HepG2 (cell line): ENCODE measurements at places on chromosomes 11 and 22. TPM values are rescaled to one million over a fixed set of nuclear protein-coding genes. Genes with fewer than 3 reads are reported as not detected.

Gene GGTLC3
- not detected in 2 replicates for total RNA-seq

Gene CALCA
- not detected in 2 replicates for total RNA-seq

Gene UBE4A
- total RNA-seq: 24.8 and 32.7 TPM in 2 replicates

Gene OR10G6
- total RNA-seq: not detected in 2 replicates

Gene HTR3A
- total RNA-seq: not detected in 2 replicates

Gene LRP4
- 6.8 and 13.3 TPM in 2 replicates for total RNA-seq

Gene TBCEL
- total RNA-seq: 12.5 and 12.8 TPM in 2 replicates

Gene OR51M1
- not detected in 2 replicates for total RNA-seq

GRCh38 chr11:44561275-44561805 is 4.1 kb upstream of the CD82 start:
- H3K4me3 ChIP-seq: no peak overlapping the region
- H3K27me3 ChIP-seq: peaks cover 9% of the 10 kb centered on the region
- peaks cover 19% of the 10 kb centered on the region for H3K4me1 ChIP-seq

DNA sequence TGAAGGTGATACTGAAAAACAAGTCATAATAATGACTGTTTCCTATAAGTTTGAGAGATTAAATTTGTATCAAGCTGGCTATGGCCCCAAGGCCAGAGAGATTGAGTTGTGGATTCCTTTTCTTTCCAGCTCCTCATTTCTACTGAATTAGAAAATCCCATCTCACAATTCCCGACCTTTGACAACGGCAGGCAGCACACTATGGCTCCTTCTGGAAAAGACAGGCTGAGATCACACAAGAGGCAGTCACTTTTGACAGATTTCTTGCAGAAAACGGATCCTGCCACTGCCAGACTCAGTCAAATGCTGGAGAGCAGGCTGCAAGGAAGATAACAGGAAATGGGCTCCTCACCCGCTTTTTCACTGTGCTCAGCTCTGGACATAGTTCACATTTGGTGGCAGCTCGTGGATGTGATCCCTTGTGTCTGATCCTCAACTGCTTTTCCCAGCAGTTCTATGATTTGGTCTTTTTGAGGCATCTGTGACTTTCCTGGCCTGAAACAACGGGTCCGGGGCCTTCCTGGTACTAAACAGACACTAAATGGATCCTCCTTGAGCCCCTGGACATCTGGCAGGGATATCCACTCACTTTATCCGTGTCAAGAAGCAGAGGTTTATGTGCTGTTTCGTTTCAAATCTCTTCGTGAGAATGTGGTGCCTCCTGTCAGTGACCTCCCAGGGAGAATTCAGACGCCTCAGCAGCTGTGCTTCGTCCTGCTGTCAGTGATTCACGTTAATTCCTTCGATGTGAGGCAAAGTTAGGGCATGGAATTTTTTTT is 26.1 kb upstream of the RTL6 start:
- no peak overlapping the region for H3K27ac ChIP-seq
- peaks cover 6% of the 10 kb centered on the region for H3K27me3 ChIP-seq
- H3K4me1 ChIP-seq: no peaks in the 10 kb centered on the region
- no peak overlapping the region for H3K4me3 ChIP-seq
- H3K36me3 ChIP-seq: no peaks in the 10 kb centered on the region

GRCh38 chr11:1167751-1168231 is 10.0 kb downstream of the MUC5AC start:
- H3K4me3 ChIP-seq: no peak overlapping the region
- H3K27me3 ChIP-seq: peaks cover 7% of the 10 kb centered on the region
- no peaks in the 10 kb centered on the region for H3K4me1 ChIP-seq
- DNase-seq: no peak
- H3K36me3 ChIP-seq: no peaks in the 10 kb centered on the region
- no peak overlapping the region for H3K27ac ChIP-seq

DNA sequence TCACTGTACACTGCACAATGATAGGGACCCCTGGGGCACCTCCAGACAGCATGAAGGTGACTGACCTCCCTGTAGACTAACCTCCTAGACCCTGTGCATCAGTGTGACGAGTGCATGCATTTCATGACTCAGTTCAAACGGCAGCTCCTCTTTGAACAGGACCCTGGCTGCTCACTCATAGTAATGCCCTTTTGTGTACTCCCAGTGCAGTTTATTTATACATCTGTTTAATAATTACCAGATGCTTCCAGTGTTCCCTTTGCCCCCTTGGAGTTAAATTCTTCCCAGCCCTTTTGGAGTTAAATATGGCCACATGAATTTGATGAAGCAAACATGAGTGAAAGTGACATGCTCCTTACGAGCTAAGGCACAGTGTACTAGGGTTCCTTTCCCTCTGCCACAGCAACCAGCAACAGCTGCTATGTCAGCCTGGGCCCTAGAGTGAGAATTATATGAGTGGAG is 72.4 kb downstream of the PANX1 start:
- H3K4me3 ChIP-seq: no peak overlapping the region
- DNase-seq: peak; percentile 94
- H3K27me3 ChIP-seq: no peaks in the 10 kb centered on the region
- H3K27ac ChIP-seq: peak overlapping the region; percentile 37

DNA sequence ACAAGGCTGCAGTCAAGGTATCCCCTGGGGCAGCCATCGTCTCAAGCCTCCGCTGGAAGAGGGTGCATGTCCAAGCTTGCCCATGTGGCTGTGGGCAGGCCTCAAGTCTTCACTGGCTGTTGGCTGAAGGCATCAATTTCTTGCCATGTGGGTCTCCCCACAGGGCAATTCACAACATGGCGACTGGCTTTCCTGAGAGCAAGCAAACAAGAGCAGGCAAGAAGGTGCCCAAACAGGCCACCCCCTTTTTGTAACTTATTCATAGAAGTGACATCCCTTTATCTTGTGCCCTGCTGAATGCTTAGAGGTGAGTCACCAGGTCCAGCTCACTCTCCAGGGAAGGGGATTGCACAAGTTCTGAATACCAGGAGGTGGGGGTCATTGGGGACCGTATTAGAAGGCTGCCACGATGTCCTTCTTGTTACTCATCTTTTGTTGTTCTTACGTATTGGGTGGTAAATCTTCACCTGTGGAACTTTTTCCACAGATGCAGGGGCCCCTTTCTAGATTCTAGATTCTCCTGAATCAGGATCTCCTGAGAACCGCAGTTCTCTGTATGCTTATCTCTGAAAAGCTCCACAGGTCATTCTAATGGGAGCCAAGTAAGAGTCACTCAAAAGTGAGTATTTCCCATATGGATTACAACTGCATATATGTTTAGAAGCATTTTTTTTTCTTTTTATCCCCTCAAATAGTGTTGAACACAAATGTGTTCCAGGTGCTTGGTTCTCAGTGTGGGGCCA is 44.2 kb upstream of the MICAL2 start:
- no peak overlapping the region for H3K27ac ChIP-seq
- DNase-seq: peak; percentile 94
- no peak overlapping the region for H3K4me3 ChIP-seq
- H3K4me1 ChIP-seq: peaks cover 57% of the 10 kb centered on the region

DNA sequence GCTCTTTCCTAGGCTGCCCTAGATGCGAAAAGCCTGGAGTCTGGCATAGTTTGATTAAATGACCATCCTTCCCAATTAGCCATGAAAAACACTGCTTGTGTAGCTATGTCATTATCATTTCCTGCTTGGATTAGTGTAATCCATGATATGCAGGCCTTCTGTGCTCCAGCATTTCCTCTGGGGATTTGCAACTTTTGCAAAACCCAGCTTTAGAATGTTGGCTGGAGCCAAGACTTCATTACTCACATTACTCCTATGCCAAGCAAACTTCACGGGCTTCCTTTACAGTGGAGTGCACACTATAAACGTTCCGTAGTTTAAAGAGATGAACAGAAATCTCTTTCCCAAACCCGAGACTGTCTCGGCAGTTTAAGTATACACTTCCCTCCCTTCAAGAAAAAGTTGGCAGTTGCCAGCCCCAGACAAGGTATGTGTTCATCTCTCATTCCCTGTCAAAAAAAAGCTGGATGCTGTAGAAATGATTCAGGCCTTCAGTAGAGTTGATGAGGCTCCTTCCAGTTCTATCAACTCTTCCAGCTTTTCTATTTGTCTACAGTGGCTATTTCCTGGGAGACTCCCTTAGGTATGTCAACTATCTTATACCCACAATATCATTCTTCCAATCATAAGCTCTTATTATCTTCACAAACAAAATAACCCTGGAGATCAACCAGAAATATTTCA is 180.0 kb downstream of the MAML2 start:
- no peaks in the 10 kb centered on the region for H3K36me3 ChIP-seq
- H3K4me3 ChIP-seq: no peak overlapping the region
- H3K27me3 ChIP-seq: no peaks in the 10 kb centered on the region
- DNase-seq: no peak
- H3K4me1 ChIP-seq: peaks cover 35% of the 10 kb centered on the region
